ENCODE measurements at places on chromosomes 11 and 22.
A peak's percentile ranks its signal among the peaks of the same experiment; 100 is the strongest.

DNA sequence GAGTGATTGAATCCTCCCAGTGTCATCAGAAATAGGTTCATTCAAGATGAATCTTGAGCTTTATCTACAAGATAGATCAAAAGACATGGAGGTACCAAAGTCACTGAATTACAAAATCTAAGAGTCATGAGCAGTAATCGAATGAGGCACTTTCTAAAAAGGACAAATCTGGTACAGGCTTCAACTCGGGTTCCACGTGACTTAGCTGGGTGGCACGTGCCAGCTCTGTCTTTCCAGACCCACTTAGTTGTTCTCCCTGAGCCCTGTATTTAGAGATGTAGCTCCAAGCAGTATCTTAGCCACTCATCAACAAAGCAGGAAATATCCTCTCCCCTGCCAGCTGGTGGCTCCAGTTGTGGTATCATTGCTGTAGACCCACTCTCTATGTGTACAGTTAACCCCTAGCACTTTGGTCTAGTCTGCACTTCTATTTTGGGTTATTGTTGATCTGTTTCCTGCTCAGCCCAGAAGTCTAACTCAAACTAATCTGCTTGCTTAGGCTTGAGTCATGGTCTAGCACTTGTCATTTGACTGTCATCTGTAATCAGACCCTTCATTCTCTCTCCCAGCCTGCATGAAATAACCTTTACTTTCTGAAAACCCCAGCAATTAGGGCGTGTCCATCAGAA, 528.7 kb downstream of the ETS1 start:
- DNase-seq: no peak

DNA sequence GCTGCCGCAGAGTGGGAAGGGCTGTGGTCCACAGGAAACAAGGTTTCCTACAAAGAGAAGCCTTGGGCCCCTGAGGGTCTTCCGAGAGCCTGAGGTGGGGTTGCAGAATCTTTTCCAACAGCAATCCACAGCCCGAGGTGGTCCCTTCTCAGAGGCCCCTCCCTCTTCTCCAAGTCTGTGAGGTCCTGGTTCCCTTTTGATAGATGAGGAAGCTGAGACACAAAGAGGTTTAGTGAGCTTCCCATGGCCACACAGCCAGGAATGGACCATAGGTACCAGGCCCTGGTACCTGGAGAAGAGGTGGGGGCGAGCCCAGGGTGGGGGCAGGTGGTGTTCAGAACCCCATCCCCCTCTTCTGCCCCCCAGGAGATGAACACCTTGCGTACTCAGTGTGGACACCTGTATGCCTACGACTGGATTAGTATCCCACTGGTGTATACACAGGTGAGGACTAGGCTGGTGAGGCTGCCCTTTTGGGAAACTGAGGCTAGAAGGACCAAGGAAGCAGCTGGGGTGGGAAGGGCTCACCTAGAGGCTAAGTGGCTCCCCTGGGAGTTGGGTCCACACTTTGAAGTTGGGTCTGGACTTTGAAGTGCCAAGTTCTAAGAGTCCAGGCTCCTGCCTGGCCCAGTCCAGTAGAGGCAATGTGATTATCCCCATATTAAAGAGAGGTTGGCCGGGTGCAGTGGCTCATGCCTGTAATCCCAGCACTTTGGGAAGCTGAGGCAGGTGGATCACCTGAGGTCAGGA, 7.0 kb downstream of the BEST1 start:
- no peak for DNase-seq

DNA sequence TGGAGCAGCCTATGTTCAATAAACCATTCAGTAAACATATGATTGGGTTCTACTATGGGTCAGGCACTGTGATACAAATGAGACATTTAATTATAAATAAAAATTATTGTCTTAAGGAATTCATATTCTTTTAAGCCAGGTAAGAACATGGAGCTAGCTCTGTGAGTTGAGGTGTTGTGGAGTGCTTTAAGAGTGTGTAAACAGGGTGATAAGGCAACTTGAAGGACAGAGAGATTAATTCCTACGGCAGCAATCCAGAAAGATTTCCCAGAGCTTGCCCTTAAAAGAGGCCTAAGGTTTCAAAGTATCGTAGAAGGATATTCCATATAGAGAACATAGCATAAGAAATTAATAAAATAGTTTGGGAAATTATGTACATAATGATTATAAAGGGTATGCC, 126.4 kb upstream of the FAT3 start:
- no peak for DNase-seq

DNA sequence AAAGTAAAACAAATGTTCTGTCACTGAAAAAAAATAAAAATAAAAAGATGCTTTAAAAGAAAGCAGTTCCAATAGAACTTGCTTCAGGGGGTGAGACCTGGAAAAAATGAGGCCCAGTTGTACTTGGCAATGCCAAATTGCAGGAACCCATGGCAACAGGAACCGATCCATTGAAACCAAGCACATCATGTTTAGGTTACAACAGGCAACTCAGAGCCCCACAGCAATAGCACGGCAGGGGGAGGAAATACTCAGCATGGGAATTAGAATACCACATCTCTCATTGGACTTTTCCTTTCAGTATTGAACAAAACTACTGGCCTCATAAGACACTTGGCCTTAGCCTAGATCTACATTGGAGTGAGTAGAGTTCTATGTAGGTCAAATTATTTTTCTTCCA, 84.3 kb downstream of the MSANTD4 start:
- no peak for DNase-seq

GRCh38 chr11:76801225-76801624, 18.1 kb downstream of the TSKU start:
- DNase-seq: no peak

DNA sequence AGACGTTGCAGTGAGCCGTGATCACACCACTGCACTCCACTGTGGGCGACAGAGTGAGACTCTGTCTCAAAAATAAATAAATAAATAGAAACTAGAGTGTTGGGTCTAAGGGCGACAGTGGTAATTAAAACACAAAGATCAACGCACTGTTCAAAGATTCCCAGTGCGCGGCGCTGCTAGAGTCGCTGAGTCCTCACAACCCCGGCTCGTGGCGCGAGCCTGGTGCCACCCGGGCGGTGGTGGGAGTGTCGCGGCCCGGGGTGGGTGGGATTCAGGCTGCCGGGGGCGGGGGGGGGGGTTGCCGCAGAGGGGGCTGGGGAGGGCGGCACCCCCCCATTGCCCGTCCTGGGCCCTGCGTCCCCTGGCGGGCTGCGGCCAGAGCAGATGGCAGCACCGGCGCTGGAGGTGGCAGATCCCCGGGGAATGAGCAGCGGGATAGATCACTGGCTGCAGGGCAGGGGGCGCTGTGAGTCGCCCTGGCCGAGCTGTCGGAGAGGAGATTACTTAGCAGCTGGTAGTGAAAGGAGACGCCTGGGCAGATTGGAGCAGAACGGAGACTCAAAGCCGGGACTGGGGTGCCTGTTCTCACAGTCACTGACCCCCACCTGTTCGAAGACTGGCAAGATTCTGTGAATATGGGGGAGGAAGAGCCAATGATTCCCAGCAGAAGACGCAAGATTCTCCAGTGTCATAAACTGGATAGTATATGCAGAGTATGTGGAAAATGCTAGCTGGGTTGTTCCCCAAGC, 30.2 kb upstream of the APOBEC3A start:
- peak; percentile 58 for DNase-seq

DNA sequence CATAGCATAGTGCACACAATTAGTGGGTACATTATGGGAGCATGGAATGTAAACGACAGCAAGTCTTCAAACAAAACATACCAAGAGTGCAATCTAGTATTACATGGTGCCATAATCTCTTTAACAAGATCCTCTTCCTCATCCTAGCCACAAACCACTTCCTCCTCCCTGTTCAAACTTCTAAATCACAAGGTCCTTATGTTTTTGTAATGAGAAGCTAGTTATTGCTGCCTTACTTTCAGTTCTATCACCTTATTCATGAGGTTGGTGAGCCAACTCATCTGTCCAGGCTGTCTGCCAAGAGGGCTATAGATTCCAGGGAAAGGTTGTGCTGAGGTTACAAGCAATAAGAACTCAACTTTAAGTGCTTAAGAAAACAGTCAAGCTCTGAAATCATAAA, 195.4 kb upstream of the ARHGAP20 start:
- DNase-seq: no peak

DNA sequence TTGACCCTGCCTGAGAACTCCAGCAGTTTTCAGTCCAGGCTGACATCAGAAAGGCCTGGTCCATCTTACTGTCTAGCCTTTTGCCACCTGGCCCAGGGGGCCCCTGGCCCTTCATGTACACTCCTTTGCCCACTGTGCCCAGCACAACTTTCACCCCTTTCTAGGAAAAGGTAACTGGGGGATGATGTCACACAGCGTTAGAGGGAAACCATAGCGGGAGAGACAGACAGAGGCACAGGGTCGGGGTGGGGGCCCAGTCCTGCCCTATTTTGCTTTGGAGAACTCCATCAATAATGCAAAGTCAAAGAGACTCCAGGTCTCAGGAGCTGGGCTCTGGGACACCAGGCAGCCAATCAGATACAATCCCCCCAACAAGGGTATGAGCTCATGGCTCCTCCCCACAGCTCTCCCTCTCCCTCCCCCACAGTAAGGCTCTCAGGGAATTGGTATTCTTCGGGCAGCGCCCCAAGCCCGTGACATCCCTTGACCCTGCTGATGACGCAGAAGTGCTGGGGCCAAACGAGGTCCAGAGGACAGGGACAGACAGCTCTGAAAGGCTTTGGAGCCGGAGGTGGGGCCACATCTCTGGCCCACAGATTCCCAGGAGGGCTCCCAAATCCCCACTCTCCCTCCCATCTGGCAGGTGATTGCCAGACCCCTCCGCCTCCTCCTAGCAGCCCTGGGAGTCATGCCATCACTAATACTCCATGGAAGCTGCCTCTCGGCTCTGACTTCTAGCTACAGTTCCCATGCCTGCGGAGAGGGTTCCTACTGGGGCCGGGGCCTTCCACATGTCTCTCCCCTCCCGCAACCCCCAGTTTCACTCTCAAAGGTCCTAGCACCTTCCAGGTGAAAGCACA, 5.9 kb downstream of the USP2 start:
- DNase-seq: no peak

DNA sequence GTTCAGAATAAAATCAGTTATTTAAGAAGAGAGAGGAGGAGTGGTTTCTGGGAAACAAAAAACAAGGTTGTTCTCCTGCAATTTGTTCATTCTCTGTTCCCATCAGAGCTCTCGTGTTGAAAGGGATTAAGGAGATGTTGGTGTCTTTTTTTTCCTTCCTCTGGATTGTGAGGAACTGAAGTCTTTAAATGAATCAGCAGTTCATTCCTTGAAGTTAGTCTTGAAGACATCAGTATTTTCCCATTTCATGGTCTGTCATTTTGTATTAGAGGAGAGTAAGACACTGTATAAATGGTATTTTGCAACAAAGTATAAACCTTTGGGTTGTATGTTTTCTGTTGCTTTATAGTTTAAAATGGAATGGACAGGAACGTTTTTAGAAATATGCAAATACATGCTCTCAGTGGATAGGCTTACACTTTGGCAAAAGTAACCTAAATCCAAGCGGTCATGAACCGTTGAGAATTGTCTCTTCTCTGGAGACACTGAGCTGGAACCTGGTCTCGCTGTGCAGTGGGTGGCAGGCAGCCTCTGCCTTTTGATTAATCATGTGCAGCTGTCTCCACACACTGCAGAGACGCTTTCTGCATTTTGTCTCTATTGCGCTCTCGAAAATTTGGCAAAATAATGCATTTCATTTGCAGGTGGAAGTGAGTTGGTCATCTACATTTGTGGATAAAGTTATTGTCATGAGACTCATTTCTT, 33.0 kb downstream of the SAMM50 start:
- DNase-seq: no peak

- DNase-seq: no peak
Measured at GRCh38 chr11:73734993-73735392, 25.9 kb downstream of the RAB6A start.

DNA sequence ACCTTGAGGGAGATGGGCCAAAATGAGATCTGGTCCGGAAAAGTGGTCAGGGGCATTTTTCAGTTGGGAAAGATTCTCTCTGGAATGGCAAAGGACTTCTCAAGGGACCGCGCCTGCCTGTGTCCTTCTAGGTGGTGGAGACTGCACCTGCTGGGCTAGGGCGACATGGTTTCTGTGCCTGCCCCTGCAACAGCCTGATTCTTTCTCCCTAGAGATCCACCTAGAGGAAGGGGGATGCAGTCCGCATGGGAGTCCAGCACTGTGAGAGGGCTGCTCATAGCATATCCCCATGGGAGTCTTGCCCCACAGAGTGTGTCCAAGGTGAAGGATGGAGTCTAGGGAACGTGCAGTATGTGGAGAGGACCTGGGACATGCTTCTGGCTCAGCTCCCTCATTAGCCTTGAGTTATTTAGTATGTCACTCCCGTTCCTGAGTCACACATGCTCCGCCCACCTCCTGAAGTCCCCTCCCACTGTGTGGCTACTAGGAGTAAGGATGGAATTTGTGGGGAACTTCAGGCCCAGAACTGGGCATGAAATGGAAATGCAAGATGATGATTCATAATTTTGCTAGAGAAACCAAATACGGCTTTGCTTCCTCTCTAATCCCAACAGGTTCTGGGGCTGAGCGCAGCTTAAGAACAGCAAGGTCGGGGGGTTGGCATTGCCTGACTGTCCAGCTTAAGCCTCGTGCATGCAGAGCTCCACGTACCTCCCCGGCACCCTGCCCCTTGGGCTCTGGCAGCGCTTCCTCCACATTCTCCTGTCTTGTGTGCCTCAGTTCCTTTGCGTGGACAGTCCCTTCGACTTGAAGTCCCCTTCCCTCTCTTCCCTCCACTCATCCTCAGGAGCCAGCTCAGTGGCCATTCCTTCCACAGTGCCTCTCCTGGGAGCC, 35.0 kb downstream of the GRIK4 start:
- no peak for DNase-seq

- DNase-seq: no peak
Measured at GRCh38 chr22:35868938-35869337, 151.3 kb downstream of the APOL5 start.

DNA sequence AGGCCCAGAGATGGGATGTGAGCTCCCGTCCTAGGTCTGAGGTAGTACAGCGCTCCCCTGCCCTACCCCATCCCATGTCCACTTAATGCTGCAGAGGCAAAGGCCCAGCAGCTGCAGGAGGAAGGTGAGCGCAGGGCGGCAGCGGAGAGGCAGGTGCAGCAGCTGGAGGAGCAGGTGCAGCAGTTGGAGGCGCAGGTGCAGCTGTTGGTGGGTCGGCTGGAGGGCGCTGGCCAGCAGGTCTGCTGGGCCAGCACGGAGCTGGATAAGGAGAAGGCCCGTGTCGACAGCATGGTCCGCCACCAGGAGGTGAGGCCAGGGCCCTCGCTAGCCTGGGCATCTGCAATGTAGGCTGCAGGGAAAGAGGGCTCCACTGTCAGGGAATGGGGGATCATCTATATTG, 15.2 kb downstream of the CCDC157 start:
- no peak for DNase-seq
